ENCODE measurements at places on chromosomes 5 and 9.

DNA sequence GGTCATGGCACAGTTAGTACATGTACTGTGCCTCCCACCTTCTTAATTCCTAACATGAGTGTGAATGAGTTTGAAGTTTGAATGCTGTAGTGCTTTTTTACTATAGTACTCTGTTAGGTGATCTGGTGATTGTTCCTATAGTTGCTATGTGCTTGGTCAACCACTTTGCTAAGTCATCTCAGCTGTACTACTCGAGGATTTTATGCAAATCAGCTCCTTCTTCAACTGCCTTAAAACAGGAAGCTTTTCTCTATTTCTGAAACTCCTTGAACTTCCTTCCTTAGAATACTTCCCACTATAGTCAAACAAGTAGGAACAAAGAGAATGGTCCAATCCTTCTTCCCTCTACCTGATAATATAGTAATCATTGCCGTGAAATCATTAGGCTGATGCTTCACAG is 219.6 kb downstream of the CTNND2 start:
- DNase-seq: no peak

DNA sequence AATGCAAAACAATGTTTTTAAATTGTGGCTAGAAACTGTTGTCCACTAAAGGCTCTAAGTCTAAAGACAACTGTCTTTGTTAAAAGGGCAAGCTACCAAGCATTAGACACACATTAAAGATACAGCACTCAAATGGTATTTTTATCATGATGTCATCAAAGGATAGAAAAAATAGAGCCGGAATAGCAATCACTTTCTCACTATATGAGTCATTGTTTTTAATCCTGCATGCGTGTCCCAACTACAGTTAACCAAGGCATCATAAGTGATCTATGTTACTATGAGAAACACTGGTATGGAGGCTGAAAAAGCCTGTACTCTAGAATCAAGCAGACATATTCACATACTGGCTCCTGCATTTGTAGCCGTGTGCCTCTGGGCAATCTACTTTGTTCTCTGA is 1.9 kb upstream of the PJA2 start:
- DNase-seq: no peak

- DNase-seq: no peak
These were observed 376.1 kb downstream of the EFNA5 start for GRCh38 chr5:107294669-107295068.

DNA sequence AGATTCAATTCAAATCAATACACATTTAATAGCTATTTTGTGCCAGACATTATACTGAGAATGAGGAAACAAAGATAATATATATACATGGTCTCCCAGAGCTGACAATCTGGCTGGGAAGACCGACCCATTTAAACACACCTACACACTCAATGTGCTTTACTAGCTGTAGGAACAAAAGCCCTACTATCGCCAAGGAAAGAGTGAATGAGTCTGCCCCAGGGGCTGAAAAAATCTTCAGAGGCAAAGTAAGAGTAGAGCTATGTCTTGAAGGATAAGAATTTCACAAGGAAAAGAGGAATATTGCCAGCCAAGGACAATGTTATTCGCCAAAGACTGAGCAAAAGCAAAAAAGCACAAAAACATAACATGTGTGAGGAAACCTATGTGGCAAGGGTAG is 6.6 kb downstream of the PFDN1 start:
- DNase-seq: no peak

DNA sequence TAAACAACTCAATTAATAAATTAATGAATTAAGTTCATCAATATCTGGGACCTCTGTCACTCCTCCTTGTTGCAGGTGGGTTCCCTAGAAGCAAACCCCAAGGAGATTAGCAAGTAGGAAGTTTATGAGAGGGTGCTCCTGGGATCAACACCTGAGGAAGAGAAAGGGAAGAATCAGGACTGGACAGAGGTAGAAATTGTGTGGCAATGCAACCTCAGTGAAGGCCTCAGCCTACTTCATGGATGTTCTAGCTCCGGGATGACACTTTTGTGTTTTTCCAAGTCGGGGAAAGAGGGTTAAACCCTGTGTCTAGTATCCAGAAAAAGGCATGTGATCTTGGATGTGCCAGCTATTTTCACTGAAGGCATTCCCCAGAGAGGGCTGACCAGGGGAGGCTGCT is 23.2 kb downstream of the MAMDC2 start:
- DNase-seq: no peak

DNA sequence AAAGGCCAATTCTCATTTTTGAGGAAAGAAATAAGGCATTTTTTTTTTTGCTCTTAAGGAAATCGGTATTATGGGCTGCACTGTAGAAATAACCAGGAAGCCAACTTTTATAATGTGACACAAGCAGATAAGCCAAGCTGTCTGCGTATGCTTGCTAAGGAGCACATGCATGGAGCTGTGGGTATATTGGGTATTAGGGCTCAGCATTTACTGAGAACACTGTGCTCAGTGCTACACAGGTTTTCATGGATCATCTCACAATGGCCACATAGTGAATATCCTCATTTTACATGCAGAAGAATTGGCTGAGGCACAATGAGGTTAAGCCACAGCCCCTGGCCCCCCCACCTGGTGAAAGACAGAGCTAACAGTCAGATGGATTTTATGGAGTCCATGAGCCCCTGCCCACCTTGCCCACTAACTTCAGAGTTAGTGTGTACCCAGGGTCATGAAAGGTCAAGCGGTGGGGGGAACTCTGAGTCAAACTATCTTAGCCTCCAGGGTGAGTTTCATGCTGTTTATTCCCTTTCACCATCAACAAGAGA is 204.8 kb downstream of the SPATA31A6 start:
- DNase-seq: no peak

- DNase-seq: no peak
These were observed 177.2 kb downstream of the TMEM232 start for GRCh38 chr5:110549301-110549700.

- DNase-seq: no peak
These were observed 18.8 kb upstream of the TNFAIP8 start for GRCh38 chr5:119336845-119337580.

DNA sequence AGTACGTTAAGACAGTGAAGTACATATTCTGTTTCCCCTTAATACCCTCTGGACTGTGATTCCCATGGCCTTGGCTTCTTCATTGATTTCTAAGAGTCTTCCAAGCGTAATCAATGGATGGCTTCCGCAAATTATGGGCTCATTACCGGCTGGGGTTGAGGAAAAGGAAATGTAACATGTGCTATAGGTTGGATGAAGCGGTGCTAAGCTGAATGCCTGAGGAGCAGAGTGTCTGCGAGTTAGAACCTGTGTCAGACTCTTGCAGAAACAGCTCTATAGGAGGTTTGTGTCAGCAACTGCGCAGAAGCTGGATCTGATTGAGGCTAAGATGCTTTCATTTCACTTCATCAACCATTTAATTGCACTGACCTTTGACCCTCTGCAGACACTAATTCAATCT is 114.3 kb upstream of the CDH18 start:
- DNase-seq: no peak

- DNase-seq: no peak
These were observed 13.1 kb downstream of the C9orf85 start for GRCh38 chr9:71924576-71924975.

DNA sequence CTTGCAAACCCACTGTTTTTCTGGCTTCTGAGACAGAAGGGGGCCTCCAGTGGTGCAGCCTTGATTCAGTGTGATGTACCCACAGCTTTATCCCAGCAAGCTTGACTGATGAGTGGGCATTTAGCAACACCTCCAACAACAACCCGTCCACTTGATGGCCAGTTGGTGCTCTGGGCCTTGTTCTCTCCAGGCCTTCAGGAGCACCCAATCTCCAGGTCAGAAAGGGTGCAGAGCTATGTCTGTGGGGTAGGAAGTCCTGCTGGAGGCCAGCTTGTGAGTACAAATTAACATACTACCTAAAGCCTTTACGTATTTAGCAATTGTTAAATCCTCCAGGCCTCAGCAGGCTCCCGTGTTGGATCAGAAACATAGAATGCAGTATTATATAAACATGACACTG is 10.1 kb upstream of the TRIM52 start:
- DNase-seq: no peak

GRCh38 chr9:111272581-111272980 is 57.4 kb downstream of the OR2K2 start:
- no peak for DNase-seq

- no peak for DNase-seq
These were observed 12.2 kb upstream of the FGF18 start for GRCh38 chr5:171407234-171407633.

DNA sequence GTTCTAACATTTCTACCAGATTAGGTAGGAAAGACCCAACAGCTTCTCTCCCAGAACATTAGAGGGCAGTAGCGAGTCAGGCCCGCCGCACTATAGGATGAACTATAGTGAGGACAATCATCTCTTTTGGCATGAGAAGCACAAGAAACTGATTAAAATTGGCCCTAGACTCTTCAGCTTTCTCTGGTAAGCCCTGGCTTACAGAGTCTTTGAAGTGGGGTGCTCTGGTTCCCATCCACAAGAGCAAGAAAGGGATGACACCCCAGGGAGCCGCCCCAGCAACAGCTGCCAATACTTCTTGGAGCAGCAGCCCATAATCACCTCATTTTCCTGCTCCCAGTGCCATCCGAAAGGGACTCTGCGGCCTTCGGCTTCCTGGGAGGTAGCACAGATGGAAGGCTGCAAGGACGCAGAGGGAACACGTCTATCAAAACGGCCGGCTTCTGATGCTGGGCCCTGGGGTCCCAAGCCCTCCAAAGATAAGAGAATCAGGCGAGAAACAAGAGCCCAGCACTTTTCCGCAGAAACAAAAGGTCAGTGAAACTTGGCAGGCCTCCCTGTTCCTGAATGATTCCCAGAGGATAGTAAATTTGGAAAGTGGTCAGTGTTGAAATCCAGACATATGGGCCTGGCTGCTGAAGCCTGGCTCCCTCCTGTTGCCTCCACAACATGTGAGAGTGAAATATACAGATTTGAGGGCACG is 69.3 kb downstream of the HSD17B3 start:
- DNase-seq: peak; percentile 75

- DNase-seq: no peak
These were observed 72.8 kb downstream of the CD180 start for GRCh38 chr5:67123819-67124218.
